ENCODE measurements at places on chromosomes 13 and 19.

GRCh38 chr13:106183410-106184065 is 351.9 kb downstream of the EFNB2 start:
- DNase-seq: no peak

DNA sequence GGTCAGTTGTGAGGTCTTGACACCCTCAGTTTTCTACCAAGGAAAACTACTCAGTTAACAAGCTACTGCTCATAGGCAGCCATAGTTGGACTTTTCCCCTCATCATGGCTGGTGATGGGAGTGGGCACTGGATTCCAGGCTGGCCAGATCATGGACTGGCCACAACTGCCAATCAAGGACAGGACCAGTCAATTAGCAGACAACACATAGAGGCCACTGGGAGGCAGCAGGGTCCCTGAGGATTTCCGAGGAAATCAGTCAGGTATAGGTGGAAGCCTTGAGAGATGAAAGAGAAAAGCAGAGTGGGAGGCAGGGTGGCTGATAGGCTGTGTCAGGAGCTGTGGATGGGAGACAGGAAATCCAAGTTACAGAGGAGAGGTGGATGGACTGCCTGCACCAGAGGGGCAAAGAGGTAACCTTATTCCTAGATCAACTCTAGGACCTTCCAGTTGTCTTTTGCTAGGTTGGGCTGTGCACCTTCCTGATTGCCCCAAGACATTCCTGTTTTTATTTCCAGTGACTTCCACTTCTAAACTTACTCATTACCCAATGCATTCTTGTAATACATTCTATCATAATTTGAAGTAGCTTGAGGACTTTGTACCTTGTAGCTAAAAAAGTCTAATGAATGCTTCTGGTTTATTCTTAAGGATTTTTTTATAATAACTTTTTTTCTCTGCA is 361.8 kb downstream of the KCNRG start:
- no peak for DNase-seq

DNA sequence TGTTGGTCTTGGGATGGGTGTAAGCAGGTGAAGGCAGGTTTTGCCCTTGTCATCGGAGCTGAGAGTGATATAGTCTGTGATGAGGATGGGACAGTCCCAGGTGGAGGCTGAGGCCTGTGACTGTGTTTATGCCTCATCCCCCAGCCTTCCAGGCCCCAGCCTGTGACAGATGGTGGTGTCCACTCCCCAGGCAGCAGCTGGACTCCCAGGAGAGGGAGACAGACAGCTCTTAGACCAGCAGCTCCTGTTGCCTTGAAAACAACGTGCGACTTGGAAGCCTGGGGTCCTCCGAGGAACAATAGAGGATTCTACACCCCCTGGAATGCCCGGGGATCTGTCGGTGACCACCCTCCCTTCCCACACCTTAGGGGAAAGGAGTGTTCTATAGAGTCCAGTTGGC is 63.8 kb downstream of the CHST8 start:
- DNase-seq: no peak

DNA sequence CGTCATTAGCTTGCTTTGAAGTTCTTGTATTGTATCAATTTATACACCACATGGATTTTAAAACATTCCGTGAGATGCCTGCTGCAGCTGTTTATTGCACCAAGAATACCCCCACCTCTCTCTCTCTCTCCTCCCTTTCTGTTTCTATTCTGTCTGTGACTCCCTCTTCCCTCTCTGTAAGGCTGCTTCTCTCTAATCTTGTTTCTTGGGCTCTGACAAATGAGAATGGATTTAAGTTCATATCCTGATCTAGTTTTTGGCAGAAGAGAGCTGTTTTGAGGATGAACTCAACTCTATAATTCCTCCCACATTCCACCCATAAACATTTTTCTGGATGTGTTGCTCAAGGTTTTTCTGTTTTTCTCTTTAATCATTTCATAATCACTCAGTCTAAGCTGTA is 144.3 kb upstream of the FRY start:
- no peak for DNase-seq

DNA sequence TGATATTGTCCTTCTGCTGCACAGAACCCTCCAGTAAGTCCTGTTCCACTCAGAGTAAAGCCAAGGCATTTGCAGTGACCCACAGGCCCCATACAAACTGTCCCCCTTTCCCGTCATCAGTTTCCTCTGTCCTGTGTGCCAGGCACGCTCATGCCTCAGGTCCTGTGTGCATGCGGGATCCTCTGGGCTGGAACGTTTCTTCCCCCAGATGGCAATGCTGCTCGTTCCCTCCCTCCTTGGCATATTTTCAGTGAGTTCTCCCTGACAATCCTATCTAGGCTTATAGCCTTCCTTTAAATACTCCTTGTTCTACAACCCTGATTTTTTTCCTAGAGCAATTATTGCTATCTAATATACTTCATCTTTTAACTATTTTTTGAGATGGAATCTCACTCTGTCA is 5.7 kb downstream of the OPA3 start:
- no peak for DNase-seq

DNA sequence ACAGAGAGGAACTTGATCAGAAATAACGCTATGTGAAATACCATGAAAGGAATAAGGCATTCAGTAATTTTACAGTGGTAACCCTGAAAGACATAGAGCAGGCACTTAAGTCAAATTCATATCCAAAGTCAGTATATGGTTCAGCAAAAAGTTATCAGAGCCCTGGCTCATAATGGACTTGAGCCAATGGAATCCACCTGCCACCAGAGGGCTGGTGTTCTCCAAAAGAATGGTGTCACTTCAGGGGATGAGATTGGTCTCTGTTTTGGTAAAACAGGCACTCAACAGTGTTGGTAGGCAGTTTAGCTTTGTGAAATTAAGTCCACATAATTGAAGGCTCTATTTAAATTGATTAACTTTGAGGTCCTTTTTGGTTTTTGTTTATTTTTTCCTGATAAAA is 93.9 kb downstream of the LIG4 start:
- DNase-seq: no peak

DNA sequence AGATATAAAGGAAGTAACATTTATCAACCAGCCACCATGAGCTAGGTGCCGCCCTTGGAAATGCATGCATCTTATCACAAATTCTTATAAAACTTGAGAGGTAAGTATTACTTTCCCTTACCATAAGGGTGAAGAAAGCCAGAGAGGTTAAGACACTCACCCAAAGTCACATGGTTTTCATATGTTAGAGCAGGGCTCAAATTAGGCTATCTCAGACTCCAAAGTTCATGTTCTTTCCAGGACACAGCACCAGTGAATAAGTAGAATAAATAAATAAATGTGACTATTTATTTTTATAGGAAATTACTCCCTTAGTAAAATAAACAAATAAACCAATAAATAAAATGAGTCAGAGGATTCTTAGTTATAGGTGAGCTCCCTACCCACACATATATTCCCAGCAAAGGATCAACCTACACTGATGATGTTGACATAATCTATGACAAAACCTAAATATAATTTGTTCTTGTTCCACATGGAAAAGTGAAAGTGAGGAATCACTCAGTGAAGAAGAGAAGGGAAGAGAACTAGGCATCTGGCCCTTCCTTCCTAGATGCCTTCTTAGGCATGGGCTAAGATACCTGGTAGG is 27.2 kb downstream of the SPRY2 start:
- DNase-seq: no peak

DNA sequence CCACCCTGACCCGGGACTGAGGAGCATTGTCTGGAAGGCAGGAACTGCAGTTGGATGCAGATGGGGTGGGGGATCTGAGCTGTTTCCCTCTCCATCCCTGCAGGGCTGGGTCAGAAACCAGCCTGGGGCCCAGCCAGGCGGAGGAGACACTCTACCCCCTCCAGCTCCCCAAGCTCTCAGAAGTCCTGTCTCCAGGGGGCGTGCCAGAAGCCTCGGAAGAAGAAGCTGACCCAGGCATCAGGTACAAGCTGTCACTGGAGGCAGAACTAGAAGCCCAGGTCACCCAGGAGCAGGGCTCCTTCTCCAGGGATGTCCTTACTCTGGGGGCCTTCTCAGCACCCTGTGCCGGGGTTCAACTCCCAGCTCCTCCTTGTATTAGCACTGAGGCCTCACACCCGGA is 15.5 kb downstream of the SIX5 start:
- DNase-seq: no peak

GRCh38 chr19:437041-437440 is 23.8 kb downstream of the SHC2 start:
- no peak for DNase-seq

DNA sequence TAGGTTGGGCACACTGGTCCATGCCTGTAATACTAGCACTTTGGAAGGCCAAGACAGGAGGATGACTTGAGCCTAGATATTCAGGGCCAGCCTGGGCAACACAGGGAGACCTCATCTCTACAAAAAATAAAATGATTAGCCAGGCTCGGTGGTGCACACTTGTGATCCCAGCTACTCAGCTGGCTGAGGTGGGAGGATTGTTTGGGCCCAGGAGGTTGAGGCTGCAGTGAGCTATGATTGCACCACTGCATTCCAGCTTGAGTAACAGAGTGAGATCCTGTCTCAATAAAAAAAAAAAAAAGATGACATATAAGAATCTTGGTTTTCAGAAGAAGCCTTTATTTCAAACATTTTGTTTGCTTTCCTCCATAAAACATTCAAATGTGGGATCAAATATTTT is 178.0 kb downstream of the LIG4 start:
- DNase-seq: no peak

DNA sequence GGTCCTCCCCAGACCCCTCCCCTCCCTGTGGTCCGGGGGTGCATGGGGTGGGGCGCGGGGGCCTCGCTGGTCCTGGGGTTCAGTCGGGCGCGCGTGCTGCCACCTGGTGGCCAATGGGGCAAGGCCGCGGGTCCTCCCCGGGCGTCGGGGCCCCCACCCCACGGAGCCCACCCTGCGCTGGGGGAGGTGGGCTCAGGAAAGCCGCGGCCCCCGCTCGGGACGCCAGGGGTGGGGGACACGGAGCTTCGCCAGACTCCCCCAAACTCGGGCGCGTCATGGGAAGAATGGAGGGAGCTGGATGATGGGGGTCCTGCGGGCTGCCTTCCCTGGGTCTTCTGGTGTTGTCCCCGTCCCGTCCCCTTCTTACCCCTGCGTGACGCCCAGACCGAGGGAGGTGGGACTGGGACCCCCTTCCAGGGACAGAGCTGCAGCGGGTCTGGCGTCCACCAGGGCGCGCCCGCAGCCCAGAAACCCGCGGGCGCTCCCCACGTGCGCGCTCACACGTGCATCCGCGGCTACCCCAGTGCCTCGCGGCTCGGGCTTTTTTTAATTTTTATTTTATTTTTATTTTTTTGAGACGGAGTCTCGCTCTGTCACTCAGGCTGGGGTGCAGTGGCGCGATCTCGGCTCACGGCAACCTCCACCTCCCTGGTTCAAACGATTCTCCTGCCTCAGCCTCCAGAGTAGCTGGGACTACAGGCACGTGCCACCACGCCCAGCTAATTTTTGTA is 19.8 kb upstream of the TCF3 start:
- no peak for DNase-seq

- no peak for DNase-seq
Measured at GRCh38 chr13:77417897-77418296, 91.0 kb upstream of the MYCBP2 start.

GRCh38 chr19:57511484-57511883 is 11.7 kb downstream of the ZNF773 start:
- no peak for DNase-seq

- DNase-seq: no peak
Measured at GRCh38 chr13:97367016-97367822, 66.8 kb upstream of the RAP2A start.

- DNase-seq: no peak
Measured at GRCh38 chr13:101647760-101648159, 195.3 kb downstream of the ITGBL1 start.

GRCh38 chr19:12636631-12637030 is 25.9 kb downstream of the ZNF791 start:
- no peak for DNase-seq

DNA sequence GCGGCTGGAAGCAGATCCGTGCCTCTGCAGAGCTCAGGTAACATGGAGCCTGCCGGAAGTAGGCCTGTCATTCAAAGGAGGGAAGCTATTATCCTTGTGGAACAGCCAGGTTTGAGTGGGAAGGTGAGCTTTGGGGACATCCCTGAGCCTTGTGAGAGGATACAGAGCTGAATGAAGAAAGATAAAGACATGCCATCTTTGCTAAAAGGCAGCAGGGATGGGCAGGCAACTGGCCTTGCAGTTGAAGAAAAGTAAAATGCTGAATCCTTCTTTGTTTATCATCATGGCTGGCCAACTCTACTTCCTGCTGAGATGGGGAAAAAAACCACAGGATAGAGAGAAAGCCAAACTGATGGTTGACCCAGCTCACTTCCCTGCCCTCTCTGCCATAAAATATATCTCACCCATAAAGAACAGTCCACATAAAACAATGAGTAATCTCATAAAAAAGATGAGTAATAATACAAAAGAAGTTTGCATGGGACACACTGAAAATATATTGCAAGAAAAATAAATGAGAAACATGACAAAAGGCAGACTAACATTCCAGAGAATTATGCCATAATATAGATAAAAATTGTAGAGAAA is 226.3 kb downstream of the DLEU7 start:
- no peak for DNase-seq

GRCh38 chr19:5805462-5806132 is 730 bp downstream of the NRTN start:
- DNase-seq: peak; percentile 64

GRCh38 chr13:75871059-75871458 is 234.9 kb downstream of the LMO7 start:
- no peak for DNase-seq

GRCh38 chr19:7676376-7676775 is 514 bp upstream of the MCEMP1 start:
- no peak for DNase-seq

DNA sequence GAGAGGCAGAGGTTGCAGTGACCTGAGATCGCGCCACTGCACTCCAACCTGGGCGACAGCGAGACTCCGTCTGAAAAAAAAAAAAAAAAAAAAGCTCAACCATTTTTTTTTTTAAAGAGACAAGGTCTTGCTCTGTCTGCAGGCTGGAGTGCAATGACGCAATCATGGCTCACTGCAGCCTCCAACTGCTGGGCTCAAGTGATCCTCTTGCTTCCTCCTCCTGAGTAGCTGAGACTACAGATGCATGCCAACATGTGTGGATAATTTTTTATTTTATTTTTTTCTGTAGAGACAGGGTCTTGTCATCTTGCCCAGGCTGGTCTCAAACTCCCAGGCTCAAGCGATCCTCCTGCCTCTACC is 10.3 kb downstream of the EHD2 start:
- no peak for DNase-seq

- no peak for DNase-seq
Measured at GRCh38 chr13:108741930-108742329, 112.5 kb downstream of the MYO16 start.

DNA sequence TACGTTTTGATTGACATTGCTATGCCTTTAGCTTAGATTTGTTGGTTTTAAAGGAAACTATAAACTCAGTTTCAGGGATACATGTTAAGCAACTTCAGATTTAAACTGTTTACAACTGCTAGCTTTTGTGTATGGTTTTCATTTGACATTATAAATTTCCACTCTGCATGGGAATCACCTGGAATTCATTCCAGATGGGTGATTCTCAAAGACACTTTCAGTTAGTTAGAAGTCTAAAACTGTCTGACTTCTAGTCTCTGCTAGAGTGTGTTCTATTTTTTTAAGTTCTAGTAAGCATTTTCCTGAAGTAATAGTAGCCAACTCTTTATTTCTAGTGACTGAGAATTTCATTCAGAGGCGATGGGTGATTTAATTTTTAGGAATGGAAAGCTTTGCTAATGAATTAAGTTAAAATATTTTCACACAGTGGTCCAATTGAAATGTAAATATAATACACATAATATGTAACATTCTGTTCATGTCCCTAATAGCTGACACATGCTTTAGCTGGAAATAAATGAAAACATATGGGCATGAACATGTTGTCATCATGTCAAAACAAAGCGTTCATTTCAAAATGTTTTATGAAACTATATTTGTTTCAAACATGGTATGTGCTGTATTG is 58.3 kb upstream of the CSNK1A1L start:
- DNase-seq: no peak

GRCh38 chr13:58806401-58806800 is 1174.9 kb downstream of the PCDH17 start:
- no peak for DNase-seq
